Cortex of kidney (tissue), 1 donor: ENCODE measurements at places on chromosomes 7 and 10.

- no peak for DNase-seq
Observed at GRCh38 chr10:13349463-13350274, 1.6 kb upstream of the SEPHS1 start.

DNA sequence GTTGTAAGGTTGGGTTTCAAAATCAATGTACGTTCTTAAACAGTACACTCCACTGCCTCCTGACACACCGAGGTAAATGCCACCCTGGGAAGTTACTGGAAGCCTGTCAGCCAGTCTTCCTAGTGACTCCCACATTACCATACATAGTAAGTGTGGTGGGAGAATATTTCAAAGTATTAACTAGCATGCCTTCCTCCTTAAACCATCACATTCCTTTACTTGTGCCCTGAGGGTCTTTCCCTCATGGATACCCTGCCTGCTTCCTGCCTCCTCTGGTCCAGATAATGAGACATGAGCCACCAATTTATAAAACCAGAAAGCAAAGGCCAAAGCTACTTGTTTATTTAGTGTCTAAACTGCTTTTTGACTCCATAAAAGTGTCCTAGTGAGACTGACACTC, 23.3 kb upstream of the SORCS3 start:
- no peak for DNase-seq

DNA sequence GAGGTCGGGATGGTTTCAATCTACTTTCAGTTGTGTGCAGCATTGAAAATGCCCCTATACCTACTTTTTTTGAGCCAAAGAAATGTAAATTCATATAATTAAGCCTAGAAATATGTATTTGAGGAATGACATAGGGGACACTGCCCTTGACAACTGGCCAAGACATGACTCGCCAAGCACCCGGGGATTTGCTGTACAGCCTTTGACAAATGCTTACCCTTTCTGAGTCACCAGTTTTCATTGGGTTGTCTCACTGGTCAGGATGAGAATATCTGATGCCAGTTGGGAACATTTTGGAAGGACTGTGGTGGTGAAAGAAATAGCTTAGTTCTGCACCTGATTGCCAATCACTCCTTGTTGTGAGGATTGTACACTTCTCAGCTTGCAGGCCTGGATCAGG, 166.8 kb upstream of the HABP2 start:
- DNase-seq, result no peak

- no peak for DNase-seq
Observed at GRCh38 chr10:76763376-76763775, 874.2 kb downstream of the KCNMA1 start.

- DNase-seq, result no peak
Observed at GRCh38 chr7:90552521-90552920, 43.6 kb upstream of the CDK14 start.

GRCh38 chr7:3065724-3066143, 22.1 kb upstream of the CARD11 start:
- no peak for DNase-seq

- DNase-seq, result no peak
Observed at GRCh38 chr7:129435414-129435829, 1.2 kb downstream of the STRIP2 start.

DNA sequence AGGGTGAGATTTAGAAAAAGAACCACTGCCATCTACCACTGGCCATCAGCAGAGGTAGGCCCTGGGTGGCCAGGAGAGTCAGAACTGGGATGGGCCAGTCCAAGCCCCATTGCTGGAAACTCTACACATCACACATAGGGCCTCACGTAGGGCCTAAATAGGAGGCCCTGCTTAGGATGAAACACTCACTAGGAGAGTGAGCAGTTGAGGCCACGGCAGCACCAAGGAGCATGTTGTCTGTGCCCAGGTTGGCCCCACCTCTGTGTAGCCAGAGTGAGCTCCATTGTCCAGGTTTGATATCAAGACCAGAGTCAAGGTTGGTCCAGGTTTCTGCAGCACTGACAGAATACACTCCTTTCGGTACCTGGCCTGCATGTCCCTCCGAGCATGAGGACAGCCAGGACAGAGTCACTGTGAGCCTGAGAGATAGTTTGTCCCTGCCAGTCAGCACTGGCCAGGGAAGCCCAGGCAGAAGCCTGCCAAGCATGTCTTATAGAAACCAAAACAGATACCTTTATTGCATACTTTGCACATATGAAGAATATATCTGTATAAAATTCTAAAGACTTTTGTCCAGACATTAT, 77.9 kb upstream of the CAMK2B start:
- no peak for DNase-seq
